ENCODE measurements at places on chromosomes 16 and 17.

- DNase-seq, result no peak
These were observed 132.1 kb downstream of the CLEC16A start for GRCh38 chr16:11076259-11077018.

DNA sequence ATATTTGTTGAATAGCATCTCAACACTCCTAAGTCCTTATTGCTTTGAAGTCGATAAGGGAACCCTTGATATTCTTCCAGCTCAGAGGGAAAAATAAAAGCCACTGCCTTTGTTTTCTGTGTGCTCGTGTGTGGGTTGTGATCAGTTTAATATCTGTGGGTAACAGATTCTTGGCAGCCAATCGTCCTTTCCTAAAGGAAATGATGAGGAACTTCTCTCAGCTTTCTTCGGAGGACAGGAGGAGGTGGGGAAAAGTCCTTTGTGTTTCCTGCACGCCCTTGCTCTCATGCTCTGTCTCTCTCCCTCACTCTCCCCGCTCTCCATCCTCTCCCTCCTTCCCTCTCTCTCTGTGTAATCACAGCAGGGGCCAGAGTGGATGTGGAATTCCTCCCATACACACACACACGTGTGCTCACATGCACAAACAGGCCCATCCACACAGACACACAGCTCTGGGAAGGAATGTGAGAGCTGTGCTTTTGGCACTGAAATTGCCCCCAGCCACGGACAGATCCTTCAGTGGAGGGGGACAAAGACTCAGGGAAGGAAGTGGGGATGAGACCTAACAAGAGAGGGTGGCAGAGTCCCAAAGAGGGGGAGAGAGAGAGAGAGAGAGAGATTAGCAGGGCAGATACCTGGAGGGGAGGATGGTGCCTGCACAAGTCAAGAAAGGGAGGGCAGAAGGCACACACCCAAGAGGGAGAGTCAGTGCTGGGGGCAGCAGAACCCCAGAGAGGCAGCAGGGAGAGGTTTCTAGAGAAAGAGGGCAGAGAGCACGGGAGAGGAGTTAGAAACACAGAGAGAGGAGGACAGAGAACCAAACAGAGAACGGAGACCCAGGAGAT, 83.5 kb upstream of the PLCG2 start:
- DNase-seq, result no peak

DNA sequence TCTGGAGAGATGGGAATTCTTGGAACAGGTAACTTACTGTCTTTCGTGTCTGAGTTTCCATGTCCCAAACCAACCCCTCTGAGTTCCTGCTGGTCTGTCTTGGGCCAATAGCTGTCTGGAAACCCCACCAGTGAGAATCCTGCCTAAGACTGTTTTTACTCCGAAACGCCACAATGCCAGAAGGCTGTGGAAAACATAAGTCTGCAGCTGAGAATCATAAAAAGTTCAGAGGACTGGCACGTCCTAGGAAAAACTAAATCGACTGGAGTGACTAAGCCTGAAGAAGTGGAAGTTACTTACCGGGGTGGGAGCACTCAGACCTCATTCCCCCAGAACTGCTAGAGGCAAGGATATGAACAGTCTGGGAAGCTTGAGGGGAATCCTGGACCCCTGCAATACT, 13.3 kb downstream of the LRRC75A start:
- DNase-seq, result no peak

GRCh38 chr17:83054518-83055125, 24.8 kb upstream of the METRNL start:
- no peak for DNase-seq

- no peak for DNase-seq
These were observed 31.9 kb upstream of the POLR3E start for GRCh38 chr16:22265351-22265750.

Measured in D721Med (cell line).